ENCODE measurements at places on chromosomes 12 and 14. TPM values are rescaled to one million over a fixed set of nuclear protein-coding genes. Genes with fewer than 3 reads are reported as not detected.

RNASE7 gene
- total RNA-seq: not detected

EAPP gene
- total RNA-seq: 47.1 TPM

AVPR1A gene
- total RNA-seq: not detected

DNA sequence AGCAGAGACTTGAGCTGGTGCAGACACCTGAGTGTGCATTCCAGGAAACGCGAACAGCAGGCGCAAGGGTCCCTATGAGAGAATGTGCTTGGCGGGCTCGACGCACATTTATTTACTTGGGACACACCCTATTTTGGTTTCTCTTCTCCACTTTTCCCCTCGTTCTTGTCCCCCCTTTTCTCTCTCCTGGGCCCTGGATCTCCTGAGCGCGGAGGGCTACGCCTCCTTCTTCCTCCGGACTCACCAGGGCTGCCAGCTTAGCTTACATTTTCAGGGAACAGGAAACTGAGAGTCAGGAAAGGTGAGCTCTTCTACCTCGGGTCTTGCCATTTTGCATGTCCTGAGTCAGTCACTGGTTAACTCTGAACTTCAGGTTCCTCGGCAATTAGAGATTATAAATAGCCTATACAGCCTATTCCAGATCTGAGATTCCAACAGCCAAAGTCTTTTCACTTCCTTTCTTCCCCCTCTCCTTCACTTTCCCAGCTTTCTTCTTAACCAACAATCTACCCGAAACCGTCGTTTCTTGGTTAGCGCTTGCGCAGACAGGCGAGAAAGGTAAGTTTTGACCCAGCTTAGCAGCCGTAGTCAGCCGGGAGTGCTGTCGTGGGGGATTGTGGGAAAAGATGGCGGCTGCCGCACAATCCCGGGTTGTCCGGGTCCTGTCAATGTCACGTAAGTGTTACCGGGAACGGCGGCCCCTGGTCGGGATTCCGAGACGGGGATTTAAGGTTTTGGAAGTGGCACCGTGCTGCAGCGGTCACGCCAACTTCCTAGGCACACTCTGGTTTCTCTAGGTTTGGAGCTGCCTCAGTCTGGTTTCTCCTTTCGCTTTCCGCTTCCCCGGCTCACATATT is at the start of the genes AKAP3 and NDUFA9:
Gene AKAP3, minus strand, starts transcription at position 551 of the 857 bp plus-strand sequence. CDS start 10,855 bp downstream, outside the sequence.
Gene NDUFA9, plus strand, starts transcription at position 614 of the 857 bp plus-strand sequence. Its CDS starts 13 bp downstream, at position 627.
- peak; percentile 54 for DNase-seq

DNA sequence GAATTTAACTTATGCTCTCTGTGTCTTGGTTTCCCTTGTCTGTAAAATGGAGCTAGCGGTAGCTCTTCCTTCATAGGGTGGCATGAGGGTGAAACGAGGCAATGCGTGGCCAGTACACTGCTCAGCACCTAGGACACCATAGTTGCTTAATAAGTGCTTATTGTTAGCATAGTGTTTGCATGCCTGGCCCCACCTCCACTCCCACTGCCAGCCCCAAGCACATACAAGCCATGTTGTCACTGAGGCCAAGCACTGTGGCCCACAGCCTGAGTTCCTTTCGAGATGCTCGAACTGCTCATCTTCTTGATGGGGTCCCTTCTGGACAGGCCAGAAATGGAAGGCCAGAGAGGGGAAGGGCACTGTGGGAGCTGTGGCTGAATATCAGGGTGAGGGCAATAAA is 839 bp downstream of the FICD start:
- no peak for DNase-seq
